SIG-M5 (cell line): ENCODE measurements at places on chromosomes 2 and 18.

- DNase-seq, result no peak
Measured at GRCh38 chr2:46351098-46351749, 54.0 kb downstream of the EPAS1 start.

DNA sequence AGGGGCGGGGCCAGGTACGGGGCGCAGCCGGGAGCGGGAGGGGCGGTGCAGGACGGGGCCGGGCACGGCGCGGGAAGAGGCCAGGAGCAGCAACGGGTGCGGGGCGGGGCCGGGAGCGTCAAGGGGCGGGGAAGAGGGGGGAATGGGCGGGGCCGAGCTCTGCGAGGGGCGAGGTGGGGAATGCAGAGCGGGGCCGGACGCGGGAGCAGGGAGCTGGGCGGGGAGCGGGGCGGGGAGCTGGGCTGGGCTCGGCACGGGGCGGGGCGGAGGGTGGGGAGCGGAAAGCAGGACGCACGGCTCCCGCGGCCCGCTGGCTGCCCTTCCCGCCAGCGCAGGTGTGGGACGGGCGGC, at the start of gene IMPA2:
Gene IMPA2 (plus strand): TSS at position 316 of the 351 bp plus-strand sequence. CDS start 163 bp downstream, outside the sequence.
- peak; percentile 90 for DNase-seq

GRCh38 chr2:56313500-56313921, 129.7 kb downstream of the CCDC85A start:
- DNase-seq, result no peak

- DNase-seq, result no peak
Measured at GRCh38 chr2:67899187-67899586, 163.6 kb downstream of the C1D start.

- no peak for DNase-seq
Measured at GRCh38 chr2:235903782-235904584, 264.2 kb downstream of the GBX2 start.

- no peak for DNase-seq
Measured at GRCh38 chr2:75703589-75704287, 7.0 kb downstream of the GCFC2 start.

DNA sequence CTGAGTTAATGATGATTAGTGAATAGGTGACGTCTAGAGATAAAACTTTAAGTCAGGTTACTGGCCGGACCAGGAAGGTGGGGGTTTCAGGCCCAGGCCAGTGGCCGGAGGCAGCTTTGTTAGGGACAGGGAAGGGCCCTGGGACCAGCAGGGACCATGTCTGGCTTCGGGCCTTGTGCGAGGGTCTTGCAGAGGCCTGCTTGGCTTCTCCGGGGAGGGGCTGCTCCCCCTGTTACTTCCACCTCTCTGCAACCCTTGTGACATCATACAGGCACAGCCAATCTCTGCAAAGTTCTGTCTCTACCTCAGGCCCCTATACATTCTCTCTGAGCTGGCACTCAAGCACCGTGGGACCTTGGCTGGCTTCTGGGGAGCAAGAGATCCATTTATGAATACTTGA, at the start of gene ALLC:
Gene ALLC (plus strand): TSS at position 320 of the 400 bp plus-strand sequence. CDS start 12,958 bp downstream, outside the sequence.
- no peak for DNase-seq

- no peak for DNase-seq
Measured at GRCh38 chr2:232444409-232445148, 11.4 kb upstream of the ALPI start.

DNA sequence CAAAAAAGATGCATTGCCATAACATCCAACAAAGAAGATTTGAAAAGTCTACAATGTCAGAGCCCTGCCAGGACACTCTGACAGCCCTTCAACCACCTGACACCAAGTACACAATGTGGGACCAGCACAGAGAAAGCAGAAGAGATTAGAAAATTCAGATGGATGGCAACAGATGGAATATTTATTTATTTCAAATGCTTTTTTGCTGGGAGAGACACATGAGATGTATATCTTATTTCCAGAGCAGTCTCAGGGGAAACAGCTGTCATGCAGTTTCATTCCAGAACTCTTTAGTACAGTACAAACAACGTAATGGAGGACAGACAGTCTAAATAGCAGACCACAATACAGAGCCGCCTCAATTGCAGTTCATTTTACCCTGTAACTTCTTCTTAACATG, 110.1 kb downstream of the MAIP1 start:
- DNase-seq, result no peak

DNA sequence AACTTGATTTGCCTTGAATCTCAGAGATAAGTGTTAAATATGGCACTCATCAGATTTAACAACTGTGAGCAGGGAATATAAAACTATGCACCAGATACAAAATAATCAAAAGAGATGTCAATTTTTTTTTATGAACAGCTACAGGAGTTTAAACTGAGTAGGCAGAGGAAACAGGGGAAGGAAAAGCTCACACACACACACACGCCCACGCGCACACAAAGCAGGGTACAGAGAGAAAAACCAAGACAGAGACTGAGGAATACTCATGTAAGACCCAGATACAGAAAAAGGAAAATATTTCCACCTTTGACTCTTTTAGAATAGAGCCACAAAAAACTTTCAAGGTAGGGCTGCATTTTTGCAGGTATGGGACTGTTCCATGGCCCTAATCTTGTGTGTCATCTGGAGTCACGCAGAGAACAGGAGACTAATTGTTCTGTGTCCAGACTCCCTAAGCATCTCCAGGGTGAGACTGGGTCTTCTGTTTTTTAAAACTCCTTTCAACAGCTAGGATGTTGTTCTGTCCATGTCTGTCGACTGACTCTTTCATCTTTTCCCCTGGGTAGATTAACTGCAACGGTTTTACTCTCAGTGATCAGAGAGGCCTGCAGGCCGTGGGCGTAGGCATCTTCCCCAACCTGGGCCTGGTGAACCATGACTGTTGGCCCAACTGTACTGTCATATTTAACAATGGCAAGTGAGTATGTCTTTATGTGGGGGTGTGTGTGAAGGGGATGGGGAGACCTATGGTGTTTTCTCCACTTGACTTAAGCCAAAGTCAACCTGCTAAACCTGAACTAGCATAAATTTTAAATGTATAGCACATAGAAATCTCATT, 23.0 kb downstream of the SMYD1 start:
- DNase-seq, result no peak

DNA sequence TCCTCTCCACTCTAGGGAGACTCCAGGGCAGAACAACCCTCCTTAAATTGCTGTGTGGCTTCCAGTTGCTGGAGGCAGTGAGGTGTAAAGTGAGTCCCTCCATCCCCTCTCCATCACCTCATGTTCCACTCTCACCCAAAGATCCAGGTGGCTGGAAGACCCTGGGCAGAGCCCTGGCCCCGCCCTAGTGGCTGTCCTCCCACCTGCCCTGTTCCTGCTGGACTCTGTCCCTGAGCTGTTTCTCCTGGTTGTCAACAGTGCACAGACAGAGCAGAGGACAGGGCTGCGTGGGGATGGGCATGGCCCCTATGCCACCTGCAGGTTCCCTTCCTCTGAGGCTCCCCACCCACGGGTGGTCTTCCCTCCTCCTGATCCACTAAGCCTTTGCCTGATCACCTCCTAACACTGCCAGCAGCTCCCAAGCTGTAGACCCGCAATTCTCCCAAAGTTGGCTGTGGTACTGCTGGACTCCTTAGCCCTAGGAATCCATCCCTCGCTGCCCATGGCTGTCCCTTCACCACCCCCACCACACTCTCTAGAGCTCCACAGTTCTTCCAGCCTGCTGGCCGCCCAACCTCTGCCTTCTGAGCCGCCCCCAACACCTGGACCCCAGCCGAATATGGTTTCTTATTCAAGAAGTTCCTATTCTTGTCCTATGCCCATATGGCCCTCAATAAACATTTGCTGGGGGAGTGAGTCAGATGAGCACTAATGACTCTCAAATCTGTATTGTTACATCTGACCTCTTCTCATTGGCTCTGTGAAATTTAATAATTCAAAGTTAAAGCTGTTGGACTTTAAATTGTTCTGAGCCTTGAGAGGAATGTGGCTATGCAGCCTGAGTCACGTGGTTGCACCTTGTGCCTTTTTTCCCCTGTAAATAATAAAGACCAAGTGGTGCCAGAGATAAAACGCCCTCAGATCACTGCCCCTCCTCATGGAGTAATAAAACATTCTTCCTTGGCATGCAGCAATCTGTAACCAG, 260.0 kb upstream of the HS6ST1 start:
- DNase-seq, result no peak

DNA sequence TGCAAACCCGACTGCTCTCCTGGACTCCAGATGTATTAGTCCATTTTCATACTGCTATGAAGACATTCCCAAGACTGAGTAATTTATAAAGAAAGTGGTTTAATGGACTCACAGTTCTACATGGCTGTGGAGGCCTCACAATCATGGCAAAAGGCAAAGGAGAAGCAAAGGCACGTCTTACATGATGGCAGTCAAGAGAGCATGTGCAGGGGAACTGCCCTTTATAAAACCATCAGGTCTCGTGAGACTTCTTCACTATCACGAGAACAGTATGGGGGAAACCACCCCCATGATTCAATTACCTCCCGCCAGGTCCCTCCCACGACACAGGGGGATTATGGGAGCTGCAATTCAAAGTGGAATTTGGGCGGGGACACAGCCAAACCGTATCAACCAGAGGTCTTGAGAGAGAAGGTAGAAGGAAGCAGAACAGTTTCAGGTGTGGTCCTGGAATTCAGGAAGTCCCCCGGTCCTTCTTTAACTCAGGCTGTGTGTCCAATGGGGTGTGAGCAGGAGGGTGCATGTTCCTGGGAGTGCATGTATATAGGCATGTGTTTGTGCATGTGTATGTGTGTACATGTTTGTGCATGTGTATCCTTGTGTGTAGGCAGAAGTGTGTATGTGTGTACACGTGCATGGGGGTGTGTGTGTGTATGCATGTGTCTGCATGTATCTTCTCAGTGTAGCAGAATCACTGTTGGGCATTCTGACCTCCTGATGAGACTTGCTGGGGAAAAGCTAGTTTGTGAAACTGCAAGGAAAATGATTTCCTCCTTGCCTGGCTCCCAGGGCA, 46.2 kb downstream of the GREB1 start:
- DNase-seq, result no peak

DNA sequence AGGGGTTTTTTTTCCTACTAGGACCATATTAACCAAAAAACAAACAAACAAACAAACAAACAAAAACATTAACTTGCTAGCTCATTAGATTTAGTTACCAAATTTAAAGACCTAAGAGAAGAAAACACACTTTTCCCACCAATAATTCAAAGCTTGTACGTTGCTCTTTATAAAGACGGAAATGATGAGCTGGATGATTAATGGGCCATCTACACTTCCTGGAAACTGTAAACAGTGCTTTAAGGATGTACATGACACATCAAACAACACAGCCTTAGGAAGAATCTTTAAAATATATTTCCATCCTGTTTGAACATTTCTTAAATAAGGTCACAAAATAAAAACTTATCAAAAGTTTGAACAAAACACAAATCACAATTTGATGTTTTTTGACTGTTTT, 982 bp downstream of the BMP10 start:
- DNase-seq, result no peak

- DNase-seq, result no peak
Measured at GRCh38 chr2:203327901-203328759, at the start of gene ABI2. Gene ABI2, plus strand, starts transcription at chr2:203328394. Its CDS starts 121 bp downstream, at chr2:203328515.

GRCh38 chr2:74206180-74206688, 7.8 kb downstream of the MTHFD2 start:
- no peak for DNase-seq

DNA sequence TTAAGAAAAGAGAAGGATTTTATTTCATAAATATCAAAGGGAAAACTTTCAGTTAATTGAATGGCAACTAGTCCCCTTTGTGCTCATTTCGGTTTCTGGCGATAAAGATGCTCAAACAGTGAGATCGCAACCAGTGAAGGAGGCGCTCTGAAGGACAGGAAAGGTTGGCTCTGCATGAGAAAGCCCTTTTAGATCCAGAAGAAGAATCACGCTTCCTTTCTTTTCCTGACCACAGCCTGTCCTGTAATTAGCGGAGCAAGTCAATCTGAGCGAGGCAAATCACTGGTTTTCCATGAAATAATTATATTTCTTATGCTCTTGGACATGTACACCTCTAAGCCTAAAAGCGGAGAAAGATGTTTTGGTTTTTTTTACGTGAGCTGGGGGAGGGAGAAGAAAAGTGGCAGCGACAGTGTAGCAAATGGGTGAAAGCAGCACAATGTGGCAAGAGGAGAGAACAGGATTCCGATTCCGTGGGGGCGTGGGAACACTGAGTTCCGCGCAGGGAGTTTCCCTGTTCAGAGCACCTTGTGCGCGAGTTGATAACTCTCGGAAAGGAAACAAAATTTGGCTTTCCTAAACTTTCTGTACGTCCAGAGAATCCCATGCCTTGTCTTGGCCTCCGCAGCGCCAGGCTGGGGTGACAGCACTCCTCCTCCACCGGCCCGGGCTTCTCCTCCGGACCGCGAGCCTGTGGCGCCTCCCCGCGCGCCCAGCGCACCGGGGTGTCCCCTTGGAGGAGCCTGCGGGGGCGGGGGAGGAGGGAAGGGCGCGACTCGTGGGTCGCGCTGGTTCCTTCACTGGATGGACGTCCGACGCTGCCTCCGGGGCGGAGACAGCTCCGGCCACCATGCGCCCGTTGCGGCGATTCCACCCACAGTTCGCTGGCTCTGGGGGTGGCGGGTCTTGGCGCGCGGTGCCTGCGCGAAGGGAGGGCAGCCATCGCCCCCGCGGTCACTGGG, 620 bp upstream of the SLC9A2 start:
- no peak for DNase-seq
